ENCODE measurements at places on chromosomes 4 and X.

- DNase-seq: no peak
Measured at GRCh38 chr4:8534129-8534528, 46.1 kb upstream of the GPR78 start.

GRCh38 chr4:4582653-4583052 is 40.8 kb upstream of the STX18 start:
- no peak for DNase-seq

- no peak for DNase-seq
Measured at GRCh38 chr4:84051639-84052038, 447.5 kb downstream of the NKX6-1 start.

GRCh38 chr4:115918149-115918548 is 804.7 kb upstream of the NDST4 start:
- no peak for DNase-seq

DNA sequence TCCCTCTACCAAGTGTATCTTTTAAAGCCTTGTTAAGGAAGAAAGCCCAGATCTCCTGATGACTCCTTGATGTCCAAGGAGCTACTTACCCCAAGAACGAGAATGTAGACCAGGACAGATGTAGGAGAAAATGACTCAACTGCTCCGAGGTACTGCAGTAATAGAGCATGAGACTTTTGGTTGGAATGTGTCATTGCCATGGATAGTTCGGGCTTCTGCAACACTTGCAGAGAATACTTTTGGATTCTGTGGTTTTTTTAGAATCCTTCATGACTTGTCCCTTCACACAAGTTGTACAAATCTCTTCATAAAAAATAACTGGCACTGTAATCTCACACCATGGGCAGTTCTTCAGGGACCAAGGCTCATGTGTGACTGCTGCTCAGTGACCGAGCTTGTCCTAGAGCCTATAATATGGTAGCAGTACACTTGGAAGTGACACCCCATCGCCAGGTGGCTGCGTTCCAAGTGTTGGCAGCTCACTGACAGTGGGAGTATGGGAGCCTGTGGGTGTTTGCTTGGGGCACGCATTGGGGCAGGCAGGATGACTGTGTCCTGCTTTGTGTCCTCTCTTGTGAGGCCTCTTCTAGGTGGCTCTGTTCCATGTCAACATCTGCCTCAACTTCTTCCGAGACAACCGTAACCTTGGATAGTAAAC is 87.9 kb upstream of the WDR1 start:
- DNase-seq: no peak

DNA sequence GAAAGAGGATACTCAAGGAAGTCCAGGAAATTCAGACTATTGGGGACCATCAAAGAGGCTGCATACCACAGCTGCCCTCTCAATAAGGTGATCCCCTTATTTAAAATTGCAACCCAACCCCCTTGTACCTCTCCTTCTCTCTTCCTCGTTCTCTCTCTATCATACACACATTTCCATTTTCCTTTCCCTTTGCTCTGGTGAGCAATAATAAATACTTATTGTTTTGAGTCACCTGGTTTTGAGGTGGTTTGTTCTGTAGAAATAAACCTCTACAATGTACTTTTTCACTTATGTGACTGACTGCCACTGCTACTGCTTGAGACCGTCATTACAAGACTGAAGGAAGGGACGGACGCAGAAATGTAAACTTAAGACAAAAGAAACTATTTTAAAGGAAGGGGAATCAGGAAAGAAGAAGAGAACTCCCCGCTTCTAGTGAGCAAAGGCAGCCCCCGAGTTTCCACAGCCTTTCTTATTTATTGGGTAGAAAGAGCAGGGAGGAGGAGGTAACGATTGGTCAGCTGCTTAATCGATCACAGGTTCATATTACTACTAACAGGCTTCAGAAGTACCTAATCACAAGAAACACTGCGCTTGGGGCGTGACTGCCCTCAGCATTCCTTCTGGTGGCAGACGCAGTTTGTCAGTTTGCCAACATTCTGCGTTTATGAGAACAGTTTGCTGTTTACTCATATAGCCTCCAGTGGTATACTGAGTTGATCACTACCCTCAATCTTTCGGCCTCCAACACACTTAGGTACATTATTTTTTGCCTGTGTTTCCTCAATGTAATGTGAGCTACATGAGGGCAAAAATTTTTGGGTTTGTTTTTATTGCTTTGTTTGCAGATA is 16.9 kb upstream of the TMEM165 start:
- DNase-seq: no peak

GRCh38 chrX:14753441-14753840 is 119.4 kb downstream of the FANCB start:
- DNase-seq: no peak

DNA sequence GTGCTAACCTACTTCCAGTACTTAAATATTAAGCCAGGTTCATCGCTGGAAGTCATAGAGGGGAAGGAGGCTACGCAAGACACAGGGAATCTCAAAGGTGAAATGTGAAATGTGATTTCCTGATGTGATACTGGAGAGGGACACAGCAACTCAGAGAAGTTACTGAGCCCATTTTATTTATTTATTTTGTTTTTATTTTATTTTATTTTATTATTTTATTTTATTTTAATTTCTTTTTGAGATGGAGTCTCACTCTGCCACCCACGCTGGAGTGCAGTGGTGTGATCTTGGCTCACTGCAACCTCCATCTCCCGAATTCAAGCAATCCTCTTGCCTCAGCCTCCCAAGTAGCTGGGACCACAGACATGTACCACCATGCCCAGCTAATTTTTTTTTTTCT is 19.7 kb downstream of the CLRN2 start:
- DNase-seq: no peak

DNA sequence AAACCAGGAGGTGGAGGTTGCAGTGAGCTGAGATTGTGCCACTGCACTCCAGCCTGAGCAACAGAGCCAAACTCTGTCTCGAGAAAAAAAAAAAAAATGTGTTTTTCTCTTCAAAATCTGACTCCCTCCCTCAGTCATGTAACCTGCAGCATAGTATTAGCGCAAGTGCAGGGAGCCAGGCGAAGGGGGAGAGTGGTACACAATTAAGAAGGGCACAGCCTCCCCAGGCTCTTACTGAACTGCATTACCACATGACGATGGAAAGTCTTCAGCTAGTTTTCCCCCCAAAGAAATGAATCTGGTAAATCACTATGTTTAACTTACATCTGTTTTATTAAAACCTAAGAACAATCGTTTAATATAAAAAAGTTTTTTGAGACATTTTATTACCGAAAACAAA is 32.4 kb downstream of the PALLD start:
- no peak for DNase-seq

DNA sequence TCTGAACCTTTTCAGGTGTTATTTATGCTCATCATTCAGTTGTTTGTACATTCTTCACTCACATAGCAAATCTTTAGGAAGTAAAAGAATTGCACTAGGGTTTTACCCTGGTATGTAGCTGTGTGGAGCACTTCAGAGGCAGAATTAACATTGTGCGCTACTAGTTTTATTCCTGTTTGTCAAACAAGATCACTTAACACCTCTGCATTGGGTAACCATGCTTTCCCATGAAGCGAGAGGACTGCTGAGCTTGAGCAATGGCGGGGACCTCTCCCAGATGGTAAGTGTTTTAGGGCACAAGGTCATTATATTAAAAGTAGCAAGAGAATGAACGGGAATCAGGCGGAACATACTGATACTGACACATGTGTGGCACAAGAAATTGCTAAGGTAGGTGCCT is 59.2 kb downstream of the SHROOM3 start:
- no peak for DNase-seq

DNA sequence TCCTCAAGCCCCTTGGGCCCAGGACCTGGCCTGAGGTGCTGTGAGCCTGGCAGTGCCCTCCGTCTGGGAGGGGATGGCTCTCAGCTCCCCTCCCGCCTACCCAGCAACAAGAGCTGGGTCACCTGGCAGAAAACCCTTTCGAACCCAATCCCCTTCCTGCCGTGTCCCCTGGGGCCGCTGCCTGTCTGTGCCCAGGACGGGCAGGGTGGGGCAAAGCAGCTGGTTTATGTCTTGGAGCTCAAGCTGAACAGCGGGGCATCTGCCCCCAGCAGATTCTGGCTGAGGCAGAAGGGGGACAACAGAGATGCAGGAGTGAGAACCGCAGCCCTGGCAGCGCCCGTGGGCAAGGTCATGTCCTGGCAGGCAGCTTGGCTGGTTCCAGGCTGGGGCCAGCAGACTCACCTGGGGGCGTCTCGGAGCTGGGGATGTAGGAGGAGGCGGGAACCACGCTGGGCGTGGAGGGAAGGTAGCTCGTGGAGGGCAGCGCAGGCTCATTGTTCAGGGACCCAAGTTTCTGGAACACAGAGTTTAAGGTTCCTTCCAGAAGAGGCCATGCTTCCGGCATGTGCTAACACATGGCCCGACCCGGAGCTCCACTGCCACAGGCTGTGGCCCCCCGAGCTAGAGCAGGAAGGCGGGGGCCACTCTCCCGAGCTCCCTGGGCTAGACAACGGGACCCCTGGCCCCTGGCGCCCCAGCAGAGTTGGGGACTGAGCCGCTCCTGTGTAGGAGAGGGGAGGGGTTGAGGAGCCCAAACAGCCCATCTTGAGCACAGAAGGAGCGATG is 24.2 kb downstream of the NELFA start:
- DNase-seq: no peak

- DNase-seq: no peak
Measured at GRCh38 chr4:142405021-142405694, 440.9 kb downstream of the INPP4B start.

Measured in NCI-H146 (cell line).